ENCODE measurements at places on chromosomes 3 and 15.

DNA sequence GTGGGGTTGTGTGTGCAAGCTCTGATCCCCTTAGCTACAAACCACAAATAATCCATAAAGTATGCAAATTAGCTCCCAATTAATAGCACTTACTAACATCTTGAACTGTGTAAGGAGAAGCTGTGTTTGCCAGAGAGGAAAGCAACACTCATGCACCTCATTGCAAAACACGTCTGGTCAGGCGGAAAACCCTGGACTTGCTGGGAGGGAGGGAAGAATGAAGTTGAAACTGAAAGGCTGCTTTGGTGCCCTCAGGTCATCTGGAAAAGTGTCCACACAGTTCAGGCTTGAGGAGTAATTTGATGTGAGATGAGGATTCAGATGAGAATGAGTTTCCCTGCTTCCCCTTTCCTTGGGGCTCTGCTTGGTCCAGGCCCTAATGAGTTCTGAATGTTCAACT is 185.5 kb upstream of the ANKRD28 start:
- DNase-seq, result no peak

DNA sequence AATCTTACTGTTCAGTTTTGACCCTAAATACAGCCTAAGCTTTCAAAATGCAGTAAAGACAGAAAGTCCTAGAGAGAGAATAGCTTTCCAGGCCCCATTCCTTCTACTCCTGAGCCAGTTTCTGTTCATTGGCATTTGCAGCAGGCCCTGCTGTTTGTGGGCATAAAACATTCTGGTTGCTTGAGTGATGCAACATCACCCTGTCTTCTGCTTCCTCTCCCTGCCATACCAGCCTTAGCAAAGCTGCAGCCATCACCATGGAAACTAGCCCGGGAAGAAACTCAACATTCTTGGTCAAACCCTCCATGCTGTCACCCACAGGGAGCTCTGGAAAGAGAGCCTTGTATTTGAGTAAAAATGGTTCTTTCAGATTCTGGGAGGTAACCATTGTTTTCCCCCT is 325.7 kb downstream of the MAGI1 start:
- no peak for DNase-seq

DNA sequence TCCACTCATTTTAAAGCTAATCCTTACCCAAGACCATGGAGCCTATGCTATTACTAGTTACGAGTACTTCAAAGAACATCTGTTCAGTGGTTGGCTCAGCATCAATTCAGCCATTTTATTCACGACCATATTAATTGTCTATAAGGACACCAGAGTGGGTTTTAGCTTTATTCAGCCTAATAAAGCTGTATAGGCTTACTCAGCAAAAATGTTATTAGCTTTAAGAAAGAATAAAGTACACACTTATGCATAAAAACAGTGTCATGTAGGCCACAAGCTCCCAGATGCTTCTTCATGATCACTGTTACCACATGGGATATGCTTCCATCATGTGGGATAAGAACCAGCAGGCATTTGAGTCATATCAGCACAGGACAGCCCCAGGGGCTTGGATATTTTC is 87.4 kb upstream of the GPR149 start:
- no peak for DNase-seq

DNA sequence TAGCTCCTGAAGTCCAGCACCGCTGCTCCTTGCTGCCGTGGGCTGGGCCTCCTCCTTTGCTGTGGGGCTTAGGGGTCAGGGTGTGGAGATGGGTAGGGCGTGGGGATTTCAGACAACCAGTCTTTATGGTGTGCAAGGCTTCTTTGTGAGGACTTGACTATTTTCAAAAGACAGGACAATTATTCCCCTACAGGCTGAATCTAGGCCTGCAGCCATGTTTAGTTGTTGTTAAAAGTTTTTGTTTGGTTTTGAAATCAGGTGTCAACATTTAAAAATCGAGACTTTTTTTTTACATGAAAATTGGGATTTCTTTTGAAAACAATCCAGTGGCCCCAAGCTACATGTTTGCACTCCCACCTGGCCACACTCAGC is 10.6 kb downstream of the RPL32 start:
- DNase-seq, result no peak

GRCh38 chr3:44030285-44030684 is 211.4 kb upstream of the TOPAZ1 start:
- no peak for DNase-seq

DNA sequence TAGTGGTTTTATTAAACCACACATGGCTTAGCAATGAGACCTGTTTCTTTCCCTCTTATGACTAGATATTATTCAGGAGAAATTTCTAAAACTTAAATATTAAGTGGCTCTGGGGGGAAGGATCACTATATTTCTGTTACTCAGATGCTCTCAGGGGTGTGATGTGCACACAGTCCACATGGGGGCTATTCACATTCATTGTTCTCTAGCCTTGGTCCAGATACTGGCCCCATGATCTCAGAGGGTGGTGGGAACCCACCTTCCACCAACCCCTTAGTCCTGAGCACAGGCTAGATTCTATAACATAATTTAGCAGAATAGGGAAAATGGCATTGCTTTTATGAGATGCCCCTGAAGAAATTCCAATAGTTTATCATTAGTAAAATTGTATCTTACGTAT is 149.0 kb upstream of the ST8SIA2 start:
- DNase-seq, result no peak

DNA sequence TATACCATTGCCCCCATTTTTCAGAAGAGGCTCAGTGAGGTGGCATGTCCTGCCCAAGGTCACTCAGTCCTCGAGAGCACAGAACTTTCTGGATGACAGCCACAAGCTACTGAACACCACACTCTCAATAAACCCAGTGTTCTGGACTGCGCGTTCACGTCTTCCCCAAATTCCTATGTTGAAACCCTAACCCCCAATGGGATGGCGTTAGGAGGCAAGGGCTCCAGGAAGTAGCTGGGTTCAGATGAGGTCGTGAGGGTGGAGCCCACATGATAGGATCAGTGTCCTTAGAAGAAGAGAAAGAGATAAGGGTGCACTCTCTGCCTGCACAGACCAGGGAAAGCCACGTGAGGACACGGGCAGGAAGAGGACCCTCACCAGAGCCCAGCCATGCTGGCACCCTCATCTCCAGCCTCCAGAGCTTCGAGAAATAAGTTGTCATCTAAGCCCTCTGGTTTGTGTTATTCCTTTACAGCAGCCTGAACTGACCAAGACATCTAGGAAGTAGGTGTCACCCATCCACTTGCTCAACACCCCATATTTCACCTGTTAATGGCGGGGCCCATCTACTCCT is 324.0 kb downstream of the UACA start:
- DNase-seq, result no peak

DNA sequence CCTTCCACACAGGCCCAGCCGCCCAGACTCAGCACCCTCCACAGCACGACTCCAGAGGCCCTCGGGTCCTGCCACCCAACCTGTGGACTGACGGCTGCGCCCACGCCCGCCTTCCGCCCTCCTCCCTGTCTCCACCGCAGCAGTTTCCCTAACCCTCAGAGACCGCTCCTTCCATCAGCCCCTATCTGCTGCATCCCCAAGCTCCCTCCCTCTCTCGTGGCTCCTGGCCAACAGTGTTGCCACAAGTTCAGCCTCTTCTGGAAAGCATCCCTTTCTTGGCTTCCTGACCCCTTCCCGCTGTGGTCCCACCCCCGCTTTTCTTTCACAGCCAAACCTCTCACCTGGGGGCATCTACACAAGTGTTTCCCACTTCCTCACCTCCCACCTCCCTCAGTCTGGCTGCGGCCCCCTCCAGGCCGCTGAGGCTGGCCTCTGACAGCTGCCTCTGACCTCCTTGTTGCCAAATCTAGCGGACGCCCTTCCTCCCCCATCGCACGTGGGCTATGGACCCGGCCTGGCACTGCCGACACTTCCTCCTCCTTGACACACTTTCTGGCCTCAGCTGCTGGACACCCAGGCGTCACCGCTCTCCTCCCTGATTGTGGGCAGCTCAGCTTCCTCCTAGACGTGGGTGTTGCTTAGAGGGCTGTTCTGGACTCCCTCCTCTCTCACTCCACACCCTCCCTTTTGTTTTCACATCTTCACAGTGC is 168.8 kb upstream of the TLE3 start:
- no peak for DNase-seq

DNA sequence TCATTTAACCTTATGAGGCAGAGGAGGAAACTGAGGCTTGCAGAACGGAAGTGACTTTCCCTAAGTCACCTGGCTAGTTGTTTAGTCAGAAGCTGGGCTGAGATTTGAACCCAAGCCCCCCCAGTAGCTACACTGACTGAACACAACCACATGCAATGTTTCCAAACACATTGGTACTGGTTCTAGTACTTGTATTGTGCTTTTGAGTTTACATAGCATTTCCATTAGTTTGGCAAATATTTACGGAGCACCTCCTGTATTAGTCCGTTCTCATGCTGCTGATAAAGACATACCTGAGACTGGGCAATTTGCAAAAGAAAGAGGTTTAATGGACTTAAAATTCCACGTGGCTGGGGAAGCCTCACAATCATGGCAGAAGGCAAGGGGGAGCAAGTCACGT is 56.3 kb upstream of the ITGA11 start:
- no peak for DNase-seq

GRCh38 chr3:74122281-74122680 is 492.2 kb downstream of the CNTN3 start:
- DNase-seq, result no peak

- DNase-seq, result no peak
Measured at GRCh38 chr15:56732135-56732885, 999 bp downstream of the ZNF280D start.

DNA sequence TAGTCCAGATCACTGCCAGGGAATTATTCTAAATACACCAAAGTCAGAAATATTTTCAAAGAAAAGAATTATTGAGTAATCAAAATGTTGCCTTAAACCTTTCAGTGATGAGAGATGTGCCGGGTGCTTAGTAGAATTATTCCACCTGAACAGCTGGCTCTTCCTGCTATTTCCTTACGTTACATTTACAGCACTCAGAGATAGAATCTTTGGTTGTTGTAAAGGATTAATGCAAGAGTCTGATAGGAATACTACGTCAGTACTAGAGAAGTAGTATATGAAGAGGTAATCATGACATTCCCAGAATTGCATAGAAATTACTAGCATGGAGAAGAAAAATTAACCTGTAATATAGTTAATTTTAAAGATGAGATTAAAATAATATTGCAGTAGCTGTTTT is 50.9 kb upstream of the ZDHHC23 start:
- DNase-seq, result no peak

- DNase-seq, result no peak
Measured at GRCh38 chr15:70339571-70340493, 242.1 kb upstream of the TLE3 start.

DNA sequence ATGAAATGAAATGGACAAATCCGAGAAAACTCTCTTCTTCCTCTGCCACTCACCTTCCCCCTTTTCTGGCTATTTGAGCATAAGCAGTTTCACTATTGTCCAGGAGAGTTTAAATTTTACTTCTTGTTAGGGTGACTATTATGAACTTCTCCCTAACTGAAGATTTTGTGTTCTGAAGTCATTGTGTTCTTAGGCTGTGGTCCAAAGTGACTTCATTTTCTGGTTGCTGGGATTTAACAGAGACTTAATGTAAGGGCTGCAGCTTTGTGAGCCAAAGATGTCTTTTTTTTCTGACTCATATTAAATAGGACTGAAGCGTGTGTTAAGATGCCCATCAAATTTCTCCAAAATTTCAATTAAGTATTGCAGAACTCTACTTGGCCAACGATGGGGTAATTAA is 46.5 kb upstream of the FSTL1 start:
- no peak for DNase-seq

DNA sequence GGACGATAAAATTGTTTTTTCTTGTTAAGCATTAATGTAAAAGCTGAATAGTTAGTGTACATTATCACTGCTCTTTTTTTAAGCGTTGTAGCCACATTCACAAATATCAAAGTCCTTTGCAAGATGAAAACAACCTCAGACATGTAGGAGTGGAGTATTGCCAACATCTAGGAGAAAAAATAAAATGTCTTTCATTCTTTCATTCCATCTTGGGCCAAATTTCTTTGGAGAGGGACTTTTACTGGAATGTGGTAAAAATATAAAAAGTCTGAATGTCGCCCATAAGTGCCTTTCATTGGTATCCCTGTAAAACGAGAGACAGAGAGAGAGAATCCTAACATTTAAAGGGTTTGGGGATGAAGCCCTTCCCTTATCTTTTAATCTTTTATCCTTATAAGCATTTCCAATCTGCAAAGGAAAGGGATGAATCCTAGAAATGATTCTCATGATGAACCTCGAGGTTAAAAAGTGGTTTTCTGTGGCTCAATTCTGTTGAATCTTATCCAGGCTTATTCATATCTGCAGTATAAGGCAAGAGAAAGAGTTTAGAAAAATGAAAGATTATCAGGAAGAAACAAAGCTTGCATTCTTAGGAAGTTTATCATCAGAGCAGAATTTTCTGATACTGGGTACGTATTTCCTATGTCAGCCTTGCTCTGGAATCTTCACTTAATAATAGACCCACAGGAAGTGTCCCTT is 1031.7 kb downstream of the MCTP2 start:
- no peak for DNase-seq

GRCh38 chr3:23834082-23834870 is 28.5 kb downstream of the UBE2E1 start:
- no peak for DNase-seq

- no peak for DNase-seq
Measured at GRCh38 chr3:119580067-119580760, 922 bp downstream of the ADPRH start.

DNA sequence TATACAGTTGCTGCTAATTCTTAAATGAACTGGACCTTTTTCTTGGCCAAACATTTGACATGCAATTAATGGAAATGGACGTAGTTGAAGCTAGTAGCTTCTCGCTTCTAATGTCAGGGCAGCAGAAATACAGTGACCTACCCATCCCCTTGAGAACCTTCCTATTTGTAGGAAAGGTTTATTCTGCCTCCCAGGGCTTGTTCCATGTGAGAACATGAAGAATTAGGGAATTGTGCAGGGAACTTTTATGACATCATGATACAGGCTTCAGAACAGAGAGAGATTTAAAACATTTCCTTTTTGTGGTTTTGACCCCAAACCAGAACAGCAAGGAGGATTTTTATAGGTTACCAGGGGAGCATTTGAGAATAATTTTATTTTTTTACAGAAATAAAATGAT is 406.6 kb upstream of the PPP2R3A start:
- DNase-seq, result no peak

GRCh38 chr3:128385080-128385832 is 81.4 kb downstream of the DNAJB8 start:
- DNase-seq, result no peak

Data from T-helper 2 cell (primary cell).